Naive thymus-derived CD4-positive, alpha-beta T cell (primary cell): ENCODE measurements at places on chromosomes 16 and 17. TPM values are rescaled to one million over a fixed set of nuclear protein-coding genes. Genes with fewer than 3 reads are reported as not detected.

The TAT gene
- total RNA-seq, result not detected

The CFAP97D1 gene
- not detected for total RNA-seq

The TP53TG3B gene
- total RNA-seq, result not detected

The DNAI2 gene
- total RNA-seq, result 0.81 and 0.94 TPM in 2 replicates

The CES3 gene
- total RNA-seq, result 11.5 and 13.0 TPM in 2 replicates

The CLEC19A gene
- not detected for total RNA-seq

The RPRML gene
- not detected for total RNA-seq

The THAP11 gene
- 42.1 TPM for total RNA-seq

The UTS2R gene
- total RNA-seq, result not detected

The TBC1D3L gene
- 12.6 TPM for total RNA-seq

The CLEC18B gene
- 1.5 and 2.6 TPM in 2 replicates for total RNA-seq

The SEPTIN12 gene
- total RNA-seq, result not detected

The MPO gene
- total RNA-seq, result not detected

The NDRG4 gene
- 5.3 TPM for total RNA-seq

The ASGR1 gene
- 11.9 TPM for total RNA-seq

The KRT36 gene
- total RNA-seq, result not detected in 2 replicates

The GAS2L2 gene
- not detected in 2 replicates for total RNA-seq

The CCDC43 gene
- total RNA-seq, result 20.2 TPM

The KRT33A gene
- total RNA-seq, result not detected

The CBX4 gene
- 84.4 TPM for total RNA-seq

The SMIM5 gene
- 0.41 and 0.82 TPM in 2 replicates for total RNA-seq

The SPNS3 gene
- 6.7 TPM for total RNA-seq

The C1QL1 gene
- not detected for total RNA-seq

The NACA2 gene
- total RNA-seq, result not detected

The GAS7 gene
- 8.8 TPM for total RNA-seq

The YPEL2 gene
- total RNA-seq, result 51.1 TPM

The EPX gene
- not detected for total RNA-seq

The CDH15 gene
- not detected in 2 replicates for total RNA-seq

The GUCY2D gene
- not detected for total RNA-seq

The MFSD6L gene
- total RNA-seq, result not detected

The PRR35 gene
- total RNA-seq, result not detected

The IGFBP4 gene
- 3.1 TPM for total RNA-seq

The FOXN1 gene
- not detected for total RNA-seq

The BIRC5 gene
- not detected for total RNA-seq

The TSNAXIP1 gene
- 0.24 and 0.74 TPM in 2 replicates for total RNA-seq

The LHX1 gene
- 0.15 TPM in 1 of 2 replicates, not detected in the other for total RNA-seq

The CHRNB1 gene
- 6.5 TPM for total RNA-seq

The ADGRG3 gene
- not detected for total RNA-seq
